ENCODE measurements at places on chromosomes 4 and X. TPM values are rescaled to one million over a fixed set of nuclear protein-coding genes. Genes with fewer than 3 reads are reported as not detected.

DNA sequence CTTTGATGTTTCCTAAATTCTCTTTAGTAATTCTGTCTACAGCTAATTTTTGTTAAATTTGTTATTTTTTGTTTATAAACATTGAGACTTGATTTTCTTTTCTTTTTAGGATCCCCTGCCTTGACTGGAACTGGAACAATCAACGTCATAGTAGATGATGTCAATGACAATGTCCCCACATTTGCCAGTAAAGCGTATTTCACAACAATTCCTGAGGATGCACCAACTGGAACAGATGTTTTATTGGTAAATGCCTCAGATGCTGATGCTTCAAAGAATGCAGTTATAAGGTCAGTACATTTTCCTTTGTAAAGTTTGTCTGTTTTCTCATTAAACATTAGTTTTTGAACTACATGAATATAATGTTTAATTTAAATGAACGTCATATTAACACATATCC is 119.4 kb downstream of the FAT4 start:
- H3K36me3 ChIP-seq = no peaks in the 10 kb centered on the region
- H3K27me3 ChIP-seq = no peaks in the 10 kb centered on the region
- no peak for DNase-seq
- no peak overlapping the region for H3K4me3 ChIP-seq

- no peaks in the 10 kb centered on the region for H3K36me3 ChIP-seq
- H3K4me3 ChIP-seq = no peak overlapping the region
- DNase-seq = peak; percentile 27
- no peaks in the 10 kb centered on the region for H3K27me3 ChIP-seq
- peak overlapping the region; percentile 23 for H3K27ac ChIP-seq
Measured at GRCh38 chrX:54708404-54708803, 89.7 kb downstream of the ITIH6 start.

GRCh38 chr4:155304375-155304774 is 72.4 kb downstream of the MAP9 start:
- no peaks in the 10 kb centered on the region for H3K4me1 ChIP-seq
- no peaks in the 10 kb centered on the region for H3K27me3 ChIP-seq
- no peak overlapping the region for H3K27ac ChIP-seq
- H3K4me3 ChIP-seq = no peak overlapping the region

- H3K36me3 ChIP-seq = no peaks in the 10 kb centered on the region
- H3K4me1 ChIP-seq = no peaks in the 10 kb centered on the region
- H3K27ac ChIP-seq = no peak overlapping the region
- no peak for DNase-seq
Measured at GRCh38 chrX:88991583-88992132, 244.6 kb downstream of the CPXCR1 start.

Gene MAGEA1
- total RNA-seq = not detected

DNA sequence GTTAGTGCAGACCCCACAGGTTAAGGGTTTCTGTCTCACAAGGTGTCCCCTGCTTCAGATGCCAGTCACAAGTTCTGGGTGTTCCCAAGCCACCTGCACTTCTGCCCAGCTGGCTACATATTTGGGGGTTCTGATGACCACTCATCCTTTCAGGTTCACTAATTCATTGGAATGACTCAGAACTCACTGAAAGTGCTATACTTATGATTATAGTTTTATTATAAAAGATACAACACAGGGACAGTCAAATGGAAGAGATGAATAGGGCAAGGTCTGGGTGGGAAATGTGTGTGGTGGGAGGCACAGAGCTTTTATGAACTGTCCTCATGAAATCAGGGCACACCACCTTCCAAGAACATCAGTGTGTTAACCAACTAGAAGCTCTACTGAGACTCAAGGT is 97.7 kb upstream of the CASK start:
- H3K4me1 ChIP-seq = no peaks in the 10 kb centered on the region
- DNase-seq = no peak
- no peaks in the 10 kb centered on the region for H3K36me3 ChIP-seq

DNA sequence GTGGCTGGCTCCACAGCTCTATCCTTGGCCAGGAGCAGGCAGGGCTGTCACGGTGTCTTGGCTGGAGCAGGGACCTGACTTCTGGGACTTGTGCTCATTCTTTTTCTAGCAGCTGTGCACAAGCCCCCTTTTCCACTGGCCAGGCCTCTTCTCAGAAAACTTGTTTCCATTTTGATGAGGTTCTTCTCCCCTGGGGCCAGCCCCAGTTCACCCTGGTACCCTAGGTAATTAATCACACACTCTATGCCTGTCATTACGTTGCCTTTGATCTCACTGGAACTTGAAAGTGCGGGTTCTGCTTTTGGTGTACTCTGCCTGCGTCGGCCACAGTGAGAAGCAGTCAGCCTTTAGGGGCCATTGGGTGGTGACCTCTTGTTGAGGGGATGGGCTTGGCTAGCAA is 26.6 kb downstream of the DRD5 start:
- H3K36me3 ChIP-seq = no peaks in the 10 kb centered on the region
- H3K27ac ChIP-seq = no peak overlapping the region
- no peak for DNase-seq
- H3K4me1 ChIP-seq = no peaks in the 10 kb centered on the region
- no peak overlapping the region for H3K4me3 ChIP-seq

- no peak overlapping the region for H3K4me3 ChIP-seq
- H3K36me3 ChIP-seq = no peaks in the 10 kb centered on the region
- no peak for DNase-seq
- no peaks in the 10 kb centered on the region for H3K4me1 ChIP-seq
Measured at GRCh38 chr4:17072483-17072882, 174.0 kb upstream of the LDB2 start.

GRCh38 chr4:114998316-114998715 is 115.1 kb downstream of the NDST4 start:
- no peaks in the 10 kb centered on the region for H3K27me3 ChIP-seq
- DNase-seq = no peak
- no peaks in the 10 kb centered on the region for H3K36me3 ChIP-seq
- H3K27ac ChIP-seq = no peak overlapping the region
- H3K4me3 ChIP-seq = no peak overlapping the region

DNA sequence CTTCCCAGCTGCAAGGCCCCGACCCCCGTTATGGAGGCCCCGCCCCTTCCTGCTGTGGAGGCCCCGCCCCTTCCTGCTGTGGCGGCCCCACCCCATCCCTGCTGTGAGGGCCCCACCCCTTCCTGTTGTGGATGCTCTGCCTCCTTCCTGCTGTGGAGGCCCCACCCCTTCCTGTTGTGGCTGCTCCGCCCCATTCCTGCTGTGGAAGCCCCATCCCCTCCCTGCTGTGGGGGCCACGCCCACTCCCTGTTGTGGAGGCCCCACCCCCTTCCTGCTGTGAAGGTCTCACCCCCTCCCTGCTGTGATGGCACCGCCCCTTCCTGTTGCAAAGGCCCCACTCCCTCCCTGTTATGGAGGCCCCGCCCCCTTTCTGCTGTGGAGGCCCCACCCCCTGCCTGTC is 104.9 kb upstream of the PSAPL1 start:
- H3K27ac ChIP-seq = no peak overlapping the region
- H3K4me3 ChIP-seq = no peak overlapping the region
- no peak for DNase-seq
